ENCODE measurements at places on chromosomes 2 and 18.

- no peak for DNase-seq
Observed at GRCh38 chr2:149690825-149691224, 103.2 kb upstream of the MMADHC start.

- no peak for DNase-seq
Observed at GRCh38 chr2:187168720-187169713, 279.0 kb downstream of the CALCRL start.

- DNase-seq: no peak
Observed at GRCh38 chr2:232219496-232219870, 159.1 kb upstream of the ALPP start.

- DNase-seq: no peak
Observed at GRCh38 chr2:149926149-149926548, 338.6 kb upstream of the MMADHC start.

- DNase-seq: peak; percentile 98
Observed at GRCh38 chr18:42706618-42707017, 408.9 kb downstream of the RIT2 start.

DNA sequence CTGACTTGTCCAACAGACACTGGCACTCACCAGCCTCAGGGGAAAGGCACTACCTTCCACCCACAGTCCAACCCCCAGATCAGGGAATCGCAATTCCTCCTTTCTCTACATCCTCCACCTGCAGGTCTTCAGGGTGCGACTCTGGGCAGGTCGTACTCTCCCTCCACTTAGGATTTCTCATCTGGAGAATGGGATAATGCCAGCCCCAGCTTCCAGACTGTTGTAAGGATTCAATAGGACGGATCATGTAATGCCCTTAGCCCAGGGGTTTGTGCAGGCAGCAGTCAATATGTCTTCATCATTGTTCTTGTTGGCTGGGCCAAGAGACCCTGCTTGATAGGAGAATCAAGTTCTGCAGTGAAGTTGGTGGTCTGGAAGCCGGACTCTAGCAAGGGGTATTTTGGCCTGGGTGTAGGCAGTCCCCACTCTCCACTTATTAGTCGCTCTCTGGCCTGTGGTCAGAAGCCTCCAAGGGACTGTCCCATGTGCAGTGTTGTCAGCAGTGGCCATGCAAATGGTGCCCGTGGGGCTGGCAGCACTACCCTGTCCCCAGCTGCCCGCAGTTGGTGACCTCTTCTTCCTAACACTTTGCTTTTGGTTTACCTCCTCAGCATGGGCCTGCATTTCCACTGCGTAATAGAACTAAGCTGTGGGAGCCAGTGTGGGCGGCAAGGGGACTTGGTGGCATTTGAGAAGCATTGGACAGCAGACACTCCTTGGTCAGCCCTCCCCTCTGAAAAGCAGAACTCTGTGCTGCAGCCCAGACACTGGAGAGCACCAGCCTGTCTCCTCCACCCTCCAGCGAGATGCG is 172.4 kb upstream of the HS6ST1 start:
- DNase-seq: no peak

- DNase-seq: no peak
Observed at GRCh38 chr2:241724259-241724974, 10.0 kb upstream of the D2HGDH start.

GRCh38 chr2:201261906-201262305 is 1.6 kb downstream of the CASP8 start:
- no peak for DNase-seq

GRCh38 chr2:219408631-219409030 is 9.5 kb upstream of the DES start:
- no peak for DNase-seq

GRCh38 chr2:6919901-6920742 is 2.9 kb downstream of the RNF144A start:
- no peak for DNase-seq

- DNase-seq: no peak
Observed at GRCh38 chr2:155218945-155219344, 520.5 kb downstream of the KCNJ3 start.

DNA sequence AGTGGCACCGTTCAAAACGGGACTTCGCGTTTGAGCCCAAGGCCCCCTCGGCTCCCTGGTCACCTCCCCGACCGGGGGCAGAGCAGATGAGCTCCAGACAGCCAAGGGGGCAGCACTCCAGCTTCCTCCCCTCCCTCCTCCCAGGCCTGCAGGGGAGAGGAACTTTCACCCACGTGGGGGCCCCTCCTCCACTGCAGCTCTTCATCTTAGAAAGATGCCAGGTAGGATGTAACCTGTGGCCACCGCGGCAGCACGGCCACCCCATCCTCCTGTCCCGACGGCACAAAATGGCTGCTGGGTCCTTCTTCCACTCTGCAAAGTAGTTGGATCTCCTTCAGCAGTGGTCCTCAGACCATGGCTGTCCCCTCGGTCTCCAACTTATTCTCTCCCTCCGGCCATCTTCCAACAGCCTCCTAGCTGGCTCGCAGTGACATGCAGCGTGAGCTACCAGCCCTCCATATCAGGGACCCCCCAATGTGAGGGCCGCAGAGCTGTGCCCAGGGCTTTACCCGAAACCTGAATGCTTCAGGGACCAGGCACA is 94.5 kb upstream of the ID2 start:
- DNase-seq: no peak

DNA sequence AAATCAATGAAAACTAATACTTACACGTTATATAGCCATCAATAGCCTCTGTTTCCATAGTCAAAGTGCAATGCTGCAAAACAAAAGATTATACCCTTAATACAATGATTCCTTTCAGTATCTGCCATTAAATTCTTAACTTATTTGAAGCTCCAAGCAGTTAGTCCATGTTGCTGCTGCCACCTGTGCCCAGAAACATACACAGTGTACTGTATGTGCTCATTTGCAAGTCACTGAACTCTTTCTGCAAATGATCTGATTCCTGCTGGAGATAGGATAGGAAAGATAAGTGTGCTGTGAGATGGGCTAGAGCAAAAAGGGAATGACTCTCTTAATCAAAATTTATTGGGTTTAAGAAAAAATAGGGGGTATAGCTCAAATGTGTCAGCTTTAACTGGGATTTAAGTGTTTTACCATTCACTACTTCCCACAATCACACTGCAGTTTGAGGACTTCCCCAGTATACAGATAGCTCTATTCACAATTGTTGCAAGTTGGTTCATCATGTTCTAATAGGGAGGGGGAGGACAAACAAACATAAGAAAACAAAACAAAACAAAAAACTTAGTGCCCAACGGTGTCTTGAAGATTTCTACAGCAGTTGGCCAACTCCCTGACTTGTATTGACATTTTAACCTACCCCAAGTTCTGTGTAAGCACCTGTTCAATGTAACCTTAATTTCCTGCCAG is 2.7 kb downstream of the IKZF2 start:
- DNase-seq: no peak

GRCh38 chr2:7835693-7836680 is 845.9 kb upstream of the ID2 start:
- DNase-seq: no peak

DNA sequence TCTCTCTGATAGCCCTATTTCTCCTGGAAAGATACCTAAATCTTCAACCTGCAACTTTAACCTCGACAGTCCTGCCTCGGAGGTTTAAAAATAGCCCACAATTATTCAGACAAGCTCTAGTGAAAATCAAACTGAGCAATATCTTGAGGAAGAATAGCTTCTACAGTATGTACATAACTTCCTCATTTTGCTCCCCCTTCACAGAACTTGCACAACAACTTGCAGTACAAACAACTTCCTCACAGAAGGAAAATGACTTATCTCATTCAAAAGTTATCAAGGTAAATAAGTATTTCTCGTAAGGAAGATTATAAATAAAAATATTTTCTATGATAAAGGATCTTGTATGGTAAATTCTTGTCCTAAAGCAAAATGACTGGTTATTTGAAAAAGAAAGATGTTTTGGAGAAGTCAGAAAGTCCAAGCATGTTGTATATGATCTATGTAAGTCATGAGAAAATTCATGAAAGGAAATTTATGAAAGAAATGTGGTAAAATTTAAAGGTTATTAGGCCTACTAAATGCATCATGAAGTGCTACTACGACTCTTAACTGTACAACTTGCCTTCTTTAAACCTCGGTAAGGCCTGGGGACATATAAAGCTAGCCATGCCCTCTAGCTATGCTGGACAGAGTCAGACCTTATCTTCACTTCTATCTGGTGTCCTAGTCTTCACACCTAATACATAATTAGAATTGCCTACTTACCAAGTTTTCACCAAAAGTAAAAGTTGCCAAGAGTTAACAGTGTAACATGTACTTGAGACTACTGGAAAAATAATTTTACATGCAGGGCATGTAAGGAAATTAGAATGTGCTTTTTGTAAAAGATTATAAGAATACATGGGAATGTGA is 394.5 kb downstream of the DLGAP1 start:
- DNase-seq: no peak

DNA sequence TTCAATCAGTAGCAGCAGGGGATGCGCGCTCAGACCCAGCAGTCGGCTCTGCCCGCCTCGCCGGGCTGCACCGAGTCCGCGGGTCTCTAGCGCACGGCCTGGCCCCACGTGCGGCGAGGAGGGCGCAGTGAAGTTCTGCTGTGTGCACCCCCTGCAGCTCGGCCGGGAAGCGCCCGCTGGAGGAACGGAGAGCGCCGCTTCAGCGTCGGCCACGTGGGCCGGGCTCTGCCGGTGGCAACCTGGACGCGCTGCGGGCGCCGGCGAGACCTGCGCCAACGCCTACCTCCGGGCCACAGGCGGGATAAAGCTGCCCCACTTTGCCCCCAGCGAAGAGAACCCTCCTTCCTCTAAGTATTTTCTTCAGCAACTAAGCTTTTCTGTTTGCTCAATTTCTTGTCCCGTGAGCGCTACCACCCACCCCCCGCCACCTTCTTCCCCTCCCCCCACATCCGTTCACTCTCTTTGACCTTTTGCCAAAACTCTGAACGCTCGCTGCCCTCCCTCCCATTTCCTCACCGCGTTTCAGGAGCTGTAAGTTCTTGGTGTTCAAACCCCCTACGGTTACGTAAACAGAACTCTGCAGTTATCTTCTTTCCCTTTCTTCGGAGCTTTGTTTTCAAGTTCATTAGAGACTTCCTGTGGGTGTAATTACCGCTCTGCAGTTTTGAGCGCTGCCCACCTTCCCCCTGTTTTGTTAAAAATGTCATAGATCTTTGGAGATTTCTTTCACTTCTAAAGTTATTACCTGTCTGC is 42.6 kb upstream of the EDAR start:
- no peak for DNase-seq

All from SK-N-DZ (cell line).